Thyroid gland (tissue), 4 donors: ENCODE measurements at places on chromosomes 6 and 20.

GRCh38 chr6:7637533-7637932 lies 47.5 kb downstream of the SNRNP48 start:
- no peak for DNase-seq

- no peak for DNase-seq
Measured at GRCh38 chr20:64092258-64093012, 8.2 kb upstream of the LKAAEAR1 start.

- peak; percentile 78 for DNase-seq
Measured at GRCh38 chr6:87723170-87724078, 21.4 kb upstream of the AKIRIN2 start.

DNA sequence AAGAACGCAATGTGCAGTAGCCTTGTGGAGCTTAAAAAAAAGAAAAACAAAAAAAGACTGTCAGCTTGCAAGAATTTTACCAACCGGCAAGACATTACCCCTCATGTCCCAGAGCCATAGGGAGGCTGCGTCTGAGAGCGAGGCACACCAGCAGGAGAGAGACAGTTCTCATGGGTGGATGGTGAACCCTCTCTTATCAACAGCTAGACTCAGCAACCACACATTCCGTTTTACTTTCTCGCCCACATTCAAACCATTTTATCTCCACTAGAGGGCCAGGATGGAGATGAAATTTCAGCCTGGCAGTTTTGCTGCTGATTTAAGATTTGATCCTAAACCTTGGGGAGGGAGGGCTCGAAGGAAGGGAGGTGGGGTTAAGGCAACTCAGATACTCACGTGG lies 247.0 kb downstream of the ATXN1 start:
- DNase-seq: no peak

DNA sequence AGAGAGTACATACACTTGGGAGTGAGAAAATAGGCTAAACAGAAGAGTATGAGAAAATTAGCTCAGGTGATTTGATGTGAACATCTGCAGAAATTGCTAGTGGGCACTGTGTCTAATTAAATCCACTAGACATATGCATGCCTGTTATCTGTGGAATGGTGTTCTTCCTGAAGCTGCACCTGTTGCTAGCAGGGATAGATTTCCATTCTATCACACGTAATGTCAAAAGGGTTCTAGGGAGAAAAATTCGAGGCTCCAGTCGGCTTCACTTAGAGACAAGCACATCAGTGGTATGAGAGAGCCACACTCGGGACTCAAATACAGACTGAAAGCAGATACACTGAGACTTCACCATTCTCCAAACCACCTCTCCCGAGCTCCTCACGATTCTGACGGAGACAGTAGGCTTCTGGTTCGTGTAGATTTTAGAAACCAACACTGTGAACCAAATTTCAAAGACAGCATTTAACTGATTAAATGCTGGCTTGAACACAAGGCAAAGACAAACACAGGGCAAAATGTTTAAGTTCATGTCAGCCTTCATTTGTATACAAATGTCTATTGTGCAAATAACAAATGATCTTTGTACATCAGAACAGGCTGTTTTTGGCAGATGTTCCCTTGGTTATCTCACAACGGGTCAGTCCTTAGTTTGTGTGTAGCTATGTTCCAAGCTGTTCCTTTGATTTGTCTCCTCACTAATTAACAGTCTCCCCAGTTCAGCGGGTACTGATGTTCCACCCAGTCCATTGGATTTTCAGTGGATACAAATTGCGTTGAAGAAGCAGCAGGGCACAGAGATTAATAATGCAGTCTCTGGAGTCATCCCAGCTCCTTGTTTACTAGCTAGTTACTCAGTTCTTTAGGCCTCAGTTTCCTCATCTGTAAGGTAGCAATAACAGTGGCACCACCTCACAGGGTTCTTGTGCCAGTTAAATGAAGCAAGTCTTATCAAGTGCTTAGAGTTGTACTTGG lies 131.0 kb upstream of the IFNGR1 start:
- DNase-seq: no peak

DNA sequence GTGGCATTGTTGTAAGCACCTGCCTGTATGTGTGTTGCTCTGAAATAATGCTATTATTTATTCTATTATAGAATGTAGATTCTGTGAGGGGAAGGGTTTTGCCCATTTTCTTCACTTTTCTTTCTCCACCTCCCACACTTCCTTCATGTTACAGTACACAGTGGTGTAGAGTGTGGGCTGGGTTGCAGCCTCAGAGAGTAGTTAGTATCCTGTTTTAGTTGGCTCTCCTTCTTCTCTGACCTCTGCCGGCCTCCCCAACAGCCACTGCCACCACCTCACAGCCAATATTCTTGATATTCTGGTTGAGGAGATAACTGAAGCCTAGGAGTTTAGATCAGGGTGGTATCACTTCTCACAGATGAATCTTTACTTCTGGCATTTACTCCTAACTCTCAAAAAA lies 143.4 kb downstream of the BCKDHB start:
- DNase-seq: no peak

- DNase-seq: no peak
Measured at GRCh38 chr6:30167101-30167500, 3.8 kb downstream of the TRIM15 start.

- DNase-seq: no peak
Measured at GRCh38 chr20:14193885-14194284, 143.5 kb downstream of the FLRT3 start.

GRCh38 chr20:51528263-51529027 lies 14.1 kb downstream of the NFATC2 start:
- DNase-seq: no peak

DNA sequence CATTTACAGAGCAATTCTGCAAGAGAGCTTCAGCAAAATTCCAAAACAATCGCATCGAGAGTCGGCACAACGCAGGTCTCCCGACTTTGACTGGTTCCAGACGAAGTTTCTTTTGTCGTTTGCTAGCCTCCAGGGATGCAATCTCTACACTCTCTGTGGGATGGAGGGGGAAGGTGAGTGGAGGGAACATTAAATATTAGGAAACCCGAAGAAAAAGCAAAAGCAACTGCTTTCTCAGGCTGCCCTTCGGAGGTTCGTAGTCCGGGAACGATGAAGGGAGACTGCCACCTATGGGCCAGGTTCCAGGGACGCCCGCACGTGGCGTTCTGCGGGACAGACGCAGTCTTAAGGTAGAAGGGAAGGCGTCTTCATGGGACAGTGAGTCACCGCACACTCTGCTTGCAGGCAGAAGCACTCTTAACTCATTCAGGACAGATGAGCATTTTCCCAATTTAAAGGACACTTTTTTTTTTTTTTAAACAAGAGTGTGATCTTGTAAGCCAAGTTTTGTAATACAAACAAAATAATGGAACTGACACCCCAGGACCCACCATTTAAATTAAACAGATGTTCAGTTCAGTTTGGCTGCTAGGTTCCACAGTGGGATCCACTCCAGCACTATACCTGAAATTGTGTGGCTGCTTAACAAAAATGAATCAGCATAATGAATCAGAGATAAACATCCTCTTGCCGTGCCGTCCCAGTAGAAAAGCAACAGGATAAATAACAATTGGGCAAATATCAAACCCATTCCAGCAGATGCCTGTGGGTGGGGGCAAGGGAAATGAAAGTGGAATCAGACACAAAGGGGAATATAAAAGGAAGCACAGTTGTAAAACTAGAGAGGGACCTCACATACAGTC lies 65.8 kb upstream of the ARMC2 start:
- DNase-seq: peak; percentile 82

DNA sequence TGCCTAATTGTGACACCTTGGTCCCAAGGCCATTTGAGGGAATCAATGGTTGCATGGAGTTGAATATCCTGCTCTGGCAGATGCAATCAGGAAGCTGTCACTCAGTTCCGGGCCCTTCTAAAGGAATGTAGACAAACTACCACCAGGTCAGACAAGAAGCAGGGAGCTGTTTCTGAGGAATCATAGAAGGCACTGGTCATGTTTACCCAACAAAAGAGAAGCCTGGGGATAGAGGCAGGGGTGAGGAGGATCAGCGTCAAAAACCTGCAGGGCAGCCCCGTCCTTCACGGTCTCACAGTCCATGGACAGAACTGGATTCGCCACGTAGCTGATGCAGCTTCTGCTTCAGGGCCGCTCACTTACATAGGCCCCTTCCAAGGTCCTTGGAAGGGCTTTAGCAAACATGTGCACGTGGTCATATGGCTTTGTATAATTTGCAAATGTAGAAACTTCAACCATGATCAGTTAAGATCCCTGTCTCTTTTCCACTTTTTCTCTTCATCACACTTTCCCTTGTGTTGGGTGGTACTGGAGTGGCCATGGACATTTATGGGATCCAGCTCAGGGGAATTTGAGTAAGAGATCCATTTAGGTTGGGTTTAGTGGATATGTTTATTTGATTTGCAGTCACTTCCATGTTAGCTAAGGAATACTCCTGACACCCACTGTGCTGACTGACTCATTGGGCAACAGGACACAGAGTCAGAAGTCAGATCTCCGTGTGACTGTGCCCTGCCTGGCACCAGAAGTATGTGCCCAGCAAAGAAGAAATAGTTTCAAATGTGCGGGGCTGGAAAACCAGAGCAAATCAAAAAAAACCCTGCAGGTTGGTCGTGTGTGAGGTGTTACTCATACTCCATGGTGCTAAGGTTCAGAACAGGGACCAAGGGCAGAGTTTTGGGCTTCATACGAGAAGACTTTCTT lies 60.0 kb upstream of the ZFAND3 start:
- DNase-seq: no peak

DNA sequence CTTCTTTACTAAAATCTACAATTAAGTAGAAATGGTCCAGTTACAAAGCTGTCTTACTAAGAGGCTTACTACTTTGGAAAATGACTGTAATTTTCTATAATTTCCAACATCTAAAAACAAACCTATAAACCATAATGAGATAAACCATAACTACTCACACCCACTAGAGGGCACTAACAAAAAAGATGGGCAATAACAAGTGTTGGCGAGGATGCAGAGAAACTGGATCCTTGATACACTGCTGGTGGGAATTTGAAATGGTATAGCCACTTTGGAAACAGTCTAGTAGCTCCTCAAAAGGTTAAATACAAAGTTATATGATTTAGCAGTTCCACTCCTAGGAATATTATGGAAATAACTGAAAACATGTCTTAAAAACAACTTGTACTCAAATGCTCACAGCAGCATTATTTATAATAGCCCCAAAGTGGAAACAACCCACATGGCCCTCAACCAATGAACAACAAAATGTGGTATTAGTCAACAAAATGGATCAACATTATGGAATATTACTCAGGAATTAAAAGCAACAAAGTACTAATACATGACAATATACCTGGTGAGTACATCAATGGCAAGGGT lies 50.6 kb downstream of the GJA10 start:
- DNase-seq: no peak

DNA sequence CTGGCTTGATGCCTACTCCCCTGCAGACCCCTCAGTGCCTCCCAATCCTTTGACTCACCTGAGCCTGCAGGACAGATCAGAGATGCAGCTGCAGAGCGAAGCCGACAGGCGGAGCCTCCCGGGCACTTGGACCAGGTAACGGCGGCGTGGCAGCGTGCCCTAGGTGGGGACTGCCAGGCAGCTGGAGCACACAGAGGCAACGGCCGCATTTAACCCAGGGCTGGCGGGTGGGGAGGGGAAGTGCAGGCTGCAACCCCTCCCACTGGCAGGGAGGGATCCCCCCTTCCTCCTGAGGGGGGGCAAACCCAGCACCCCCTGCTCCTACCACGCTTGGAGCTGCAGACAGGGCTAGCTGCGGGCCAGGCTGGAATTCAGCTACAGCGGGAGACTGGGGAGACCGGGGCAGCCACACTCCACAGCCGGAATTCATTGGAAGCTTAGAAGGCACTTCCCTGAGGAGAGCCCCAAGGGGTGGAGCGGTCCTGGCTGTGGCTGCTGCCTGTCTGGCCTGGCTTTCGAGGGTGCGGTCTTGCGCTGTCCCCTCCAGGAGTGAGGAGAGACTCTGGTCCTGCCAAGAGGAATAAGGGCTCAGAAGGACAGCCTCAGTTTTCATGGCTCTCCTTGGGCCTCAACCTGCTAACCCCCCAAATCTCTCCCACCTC lies at the start of gene MATN4:
MATN4 (minus strand) TSS at position 183 of the 662 bp plus-strand sequence. CDS start 2,717 bp downstream, outside the sequence.
- peak; percentile 61 for DNase-seq

DNA sequence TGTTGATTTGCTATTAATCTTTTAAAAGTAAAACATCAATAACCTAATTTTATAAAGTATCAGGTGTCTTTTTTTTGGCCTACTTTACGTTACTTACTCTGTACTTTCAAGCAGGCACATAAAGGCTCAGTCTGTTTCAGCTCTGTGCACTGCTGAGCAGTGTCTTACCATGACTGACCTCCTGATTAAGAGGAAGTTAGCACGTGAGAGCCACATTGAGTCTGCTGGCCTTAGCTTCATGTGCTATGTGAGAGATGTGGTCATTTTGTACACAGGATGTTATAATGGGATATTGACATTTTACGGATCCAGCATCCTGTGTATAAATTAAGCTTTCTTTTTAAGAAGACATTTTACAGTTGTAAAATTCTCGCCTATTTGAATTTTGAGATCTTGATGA lies 31.9 kb downstream of the ARID1B start:
- DNase-seq: peak; percentile 65

- DNase-seq: no peak
Measured at GRCh38 chr6:128710315-128710714, 172.6 kb upstream of the LAMA2 start.

- DNase-seq: no peak
Measured at GRCh38 chr6:135145063-135145800, 35.9 kb upstream of the MYB start.

DNA sequence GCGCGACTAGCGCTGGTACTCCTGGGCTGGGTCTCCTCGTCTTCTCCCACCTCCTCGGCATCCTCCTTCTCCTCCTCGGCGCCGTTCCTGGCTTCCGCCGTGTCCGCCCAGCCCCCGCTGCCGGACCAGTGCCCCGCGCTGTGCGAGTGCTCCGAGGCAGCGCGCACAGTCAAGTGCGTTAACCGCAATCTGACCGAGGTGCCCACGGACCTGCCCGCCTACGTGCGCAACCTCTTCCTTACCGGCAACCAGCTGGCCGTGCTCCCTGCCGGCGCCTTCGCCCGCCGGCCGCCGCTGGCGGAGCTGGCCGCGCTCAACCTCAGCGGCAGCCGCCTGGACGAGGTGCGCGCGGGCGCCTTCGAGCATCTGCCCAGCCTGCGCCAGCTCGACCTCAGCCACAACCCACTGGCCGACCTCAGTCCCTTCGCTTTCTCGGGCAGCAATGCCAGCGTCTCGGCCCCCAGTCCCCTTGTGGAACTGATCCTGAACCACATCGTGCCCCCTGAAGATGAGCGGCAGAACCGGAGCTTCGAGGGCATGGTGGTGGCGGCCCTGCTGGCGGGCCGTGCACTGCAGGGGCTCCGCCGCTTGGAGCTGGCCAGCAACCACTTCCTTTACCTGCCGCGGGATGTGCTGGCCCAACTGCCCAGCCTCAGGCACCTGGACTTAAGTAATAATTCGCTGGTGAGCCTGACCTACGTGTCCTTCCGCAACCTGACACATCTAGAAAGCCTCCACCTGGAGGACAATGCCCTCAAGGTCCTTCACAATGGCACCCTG lies 1.6 kb downstream of the TPBG start:
- peak; percentile 36 for DNase-seq

- DNase-seq: no peak
Measured at GRCh38 chr20:45969712-45970634, 2.0 kb downstream of the ZNF335 start.

- DNase-seq: no peak
Measured at GRCh38 chr6:160142115-160142715, 20.6 kb downstream of the SLC22A1 start.
